ENCODE measurements at places on chromosomes 3 and 15.

DNA sequence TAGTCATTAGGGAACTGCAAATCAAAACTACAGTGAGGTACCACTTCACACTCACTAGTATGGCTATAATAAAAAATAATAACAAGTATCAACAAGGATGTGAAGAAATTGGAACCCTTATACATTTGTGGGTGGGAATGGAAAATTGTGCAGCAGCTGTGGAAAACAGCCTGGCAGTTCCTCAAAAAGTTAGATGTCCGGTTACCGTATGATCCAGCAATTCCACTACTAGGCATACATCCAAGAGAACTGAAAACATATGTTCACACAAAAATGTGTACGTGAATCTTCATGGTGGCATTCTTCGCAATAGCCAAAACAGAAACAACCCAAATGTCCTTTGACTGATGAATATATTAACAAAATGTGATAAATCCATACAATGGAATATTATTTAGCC is 187.9 kb upstream of the LYSMD4 start:
- no peak for DNase-seq

DNA sequence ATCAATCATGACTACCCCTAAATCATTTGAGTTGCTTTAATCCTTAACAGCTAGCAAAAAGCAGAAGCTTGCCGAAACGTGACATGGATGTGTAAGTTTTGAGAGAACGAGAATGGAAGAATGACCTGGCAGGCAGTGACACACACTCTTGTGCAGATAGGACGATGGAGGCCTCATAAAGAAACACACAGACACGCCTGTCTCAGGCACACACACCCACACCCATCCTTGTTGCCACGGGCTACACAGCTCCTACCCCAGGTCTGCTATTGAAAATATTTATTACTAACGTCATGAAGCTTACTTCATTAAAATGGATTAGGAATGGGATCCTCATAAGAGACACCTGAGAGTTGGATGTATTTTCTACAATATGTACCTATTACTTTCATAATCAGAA is 8.5 kb downstream of the MYO5C start:
- no peak for DNase-seq

DNA sequence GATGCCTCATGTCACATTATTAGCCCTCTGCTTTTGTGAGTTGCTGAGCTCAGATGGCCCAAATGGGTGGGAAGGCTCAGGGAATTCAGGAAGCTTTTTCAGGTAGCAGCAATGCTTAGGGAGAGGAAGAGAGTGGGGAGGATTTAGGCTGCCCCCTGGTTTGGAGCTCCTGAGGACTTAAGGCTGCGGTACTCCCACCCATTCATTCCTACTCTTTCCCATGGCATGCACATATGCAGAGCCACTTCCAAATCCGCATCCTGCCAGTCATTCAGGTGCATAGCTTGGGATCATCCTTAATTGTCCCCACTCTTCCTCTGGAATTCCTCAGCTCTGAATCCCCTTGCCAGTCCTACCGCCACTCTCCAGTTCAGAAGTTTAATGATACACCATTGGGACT is 343.1 kb upstream of the FRG2C start:
- no peak for DNase-seq

DNA sequence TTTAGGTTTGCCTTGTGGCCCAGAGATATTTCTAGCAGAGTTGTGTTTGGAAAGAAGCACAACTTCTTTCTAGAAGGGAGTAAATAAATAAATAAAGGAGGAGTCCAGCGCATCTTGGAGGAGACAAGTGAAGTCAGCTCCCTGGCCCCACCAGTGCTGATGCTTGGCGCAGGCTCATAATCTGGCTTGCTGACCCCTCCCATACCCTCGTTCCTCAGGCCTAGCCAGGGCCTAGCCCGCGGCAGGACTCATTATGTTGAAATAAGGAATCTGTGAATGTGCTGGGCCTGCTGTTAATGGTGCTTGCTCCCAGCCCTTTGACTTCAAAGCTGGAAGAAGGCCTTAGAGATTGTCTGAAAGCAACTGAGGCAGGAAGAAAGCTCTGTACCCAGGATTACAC is 3.1 kb downstream of the ZNF710 start:
- no peak for DNase-seq

DNA sequence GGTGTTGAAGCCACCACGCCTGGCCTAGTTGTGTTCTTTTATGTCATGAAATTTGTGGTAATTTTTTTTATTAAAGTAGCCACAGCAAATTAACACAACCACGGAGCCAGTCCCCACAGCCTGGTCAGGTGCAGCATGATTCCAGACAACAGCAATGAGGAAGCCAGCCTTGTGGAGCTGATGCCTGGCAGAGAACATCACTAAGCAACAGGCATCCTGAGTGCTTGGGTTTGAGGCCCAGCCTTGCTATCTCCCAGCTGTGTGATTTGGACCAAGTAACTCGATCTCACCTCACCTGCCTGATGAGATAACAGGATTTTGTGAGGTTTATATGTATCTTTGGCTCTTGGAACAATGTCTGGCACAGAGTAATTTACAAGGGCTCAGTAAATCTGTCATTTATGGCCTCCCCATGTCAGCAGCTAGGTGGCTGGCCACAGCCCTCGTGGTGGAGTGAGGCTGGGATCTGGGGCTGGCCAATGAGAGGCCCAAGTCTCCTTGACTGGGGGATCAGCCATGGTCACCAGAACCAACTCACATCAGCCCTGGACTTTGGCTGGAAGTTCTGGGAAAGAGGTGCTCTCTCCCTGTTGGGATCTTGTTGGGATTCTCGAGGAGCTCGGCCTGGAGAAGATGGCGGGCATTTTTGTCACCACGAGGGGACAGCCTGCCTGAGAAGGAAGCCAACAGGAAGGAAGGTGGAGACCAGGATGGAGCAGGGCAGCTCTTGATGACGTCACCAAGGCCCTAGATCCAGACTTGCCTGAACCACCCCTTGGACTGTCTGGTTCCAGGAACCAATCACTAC is 22.8 kb upstream of the FLNB start:
- no peak for DNase-seq

DNA sequence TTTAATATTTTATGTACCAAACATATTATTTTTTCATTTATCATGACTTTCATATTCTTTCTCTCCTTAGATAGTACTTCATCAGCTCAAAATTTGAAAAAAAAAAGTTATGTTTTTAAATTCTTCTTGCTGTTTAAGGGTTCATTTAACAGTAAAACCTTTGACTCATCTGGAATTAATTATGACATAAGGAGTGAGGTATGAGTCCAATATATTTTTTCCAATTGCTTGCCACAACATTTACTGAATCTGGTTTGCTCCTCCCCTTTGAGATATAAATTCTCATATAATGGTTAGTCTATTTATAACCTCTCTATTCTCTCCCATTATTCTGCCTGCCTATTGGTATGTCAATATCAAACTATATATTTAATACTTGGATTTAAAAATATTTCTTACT is 387.8 kb downstream of the TUSC7 start:
- no peak for DNase-seq

GRCh38 chr15:31106495-31107300 is 5.2 kb upstream of the TRPM1 start:
- no peak for DNase-seq

GRCh38 chr3:149796026-149796425 is 3.7 kb upstream of the ANKUB1 start:
- no peak for DNase-seq

DNA sequence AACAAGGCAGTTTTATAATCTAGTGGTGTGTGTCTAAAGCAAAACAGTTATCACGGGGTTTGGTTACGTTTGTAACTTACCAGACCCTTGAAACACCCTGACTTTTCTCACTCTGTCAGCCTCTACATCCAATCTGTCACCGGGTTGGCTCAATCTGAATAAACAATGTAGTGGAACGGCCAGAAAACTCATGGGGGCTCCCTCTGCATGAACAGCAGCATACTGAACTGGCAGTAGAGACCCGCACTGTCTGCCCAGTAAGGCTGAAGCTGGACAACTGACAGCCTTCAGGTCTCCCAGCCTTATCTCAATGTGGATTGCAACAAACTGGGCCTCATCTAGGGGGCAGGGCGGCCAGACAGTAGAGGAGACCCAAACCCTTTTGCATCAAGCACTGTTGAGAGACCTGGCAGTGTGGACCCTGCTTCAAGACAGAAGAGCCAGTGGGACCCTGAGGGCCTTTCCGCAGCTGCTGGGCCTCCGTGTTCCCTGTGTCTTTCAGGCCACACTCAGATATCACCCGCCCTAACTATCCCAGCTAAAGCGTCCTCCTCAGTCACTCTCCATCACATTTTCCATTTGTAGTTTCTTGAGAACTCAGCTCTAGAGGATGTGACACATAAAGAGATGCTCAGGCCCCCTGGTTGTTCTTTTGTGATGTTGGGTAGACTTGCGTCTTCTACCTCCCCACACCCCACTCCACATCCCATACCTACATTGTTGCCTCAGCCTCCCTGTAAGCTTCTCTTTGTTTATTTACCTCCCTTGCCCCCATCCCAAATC is 181.2 kb upstream of the NR2E3 start:
- no peak for DNase-seq

DNA sequence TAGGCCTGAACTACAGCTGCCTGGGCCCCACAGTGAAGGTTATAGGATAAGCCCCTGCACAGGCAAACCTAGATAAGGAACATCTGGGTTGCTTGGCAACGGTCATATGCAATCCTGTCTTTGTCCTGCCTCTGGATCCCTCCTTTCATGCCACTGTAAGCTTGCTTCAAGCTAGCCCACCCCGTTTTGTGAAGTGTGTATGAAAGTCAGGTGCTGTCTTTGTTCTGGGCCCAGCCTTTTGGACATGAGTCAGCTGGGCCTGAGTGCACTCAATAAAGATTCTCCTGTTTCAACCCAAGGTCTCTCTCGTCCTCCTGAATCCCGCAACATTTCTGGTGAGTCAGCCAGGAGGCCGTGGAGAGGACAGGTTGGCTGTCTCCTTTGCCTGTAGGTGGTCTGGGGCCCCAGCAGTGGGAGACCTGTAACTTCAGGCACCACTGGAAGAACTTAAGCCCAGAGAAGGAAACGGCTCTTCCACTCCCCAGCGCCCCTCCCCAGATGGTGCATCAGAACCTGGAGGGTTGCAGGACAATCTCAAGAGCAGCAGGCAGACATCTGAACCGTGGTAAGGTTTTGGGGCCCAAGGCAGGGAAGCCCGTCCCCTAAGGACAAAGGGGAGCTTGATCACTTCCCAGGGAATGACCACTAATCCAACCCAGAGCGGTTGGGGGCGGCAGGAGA is 8.3 kb upstream of the SLC9C1 start:
- DNase-seq, result no peak

- DNase-seq, result no peak
These were observed 61.4 kb upstream of the LEKR1 start for GRCh38 chr3:156764751-156765150.

GRCh38 chr3:192835818-192836815 is 81.5 kb downstream of the MB21D2 start:
- DNase-seq, result no peak

DNA sequence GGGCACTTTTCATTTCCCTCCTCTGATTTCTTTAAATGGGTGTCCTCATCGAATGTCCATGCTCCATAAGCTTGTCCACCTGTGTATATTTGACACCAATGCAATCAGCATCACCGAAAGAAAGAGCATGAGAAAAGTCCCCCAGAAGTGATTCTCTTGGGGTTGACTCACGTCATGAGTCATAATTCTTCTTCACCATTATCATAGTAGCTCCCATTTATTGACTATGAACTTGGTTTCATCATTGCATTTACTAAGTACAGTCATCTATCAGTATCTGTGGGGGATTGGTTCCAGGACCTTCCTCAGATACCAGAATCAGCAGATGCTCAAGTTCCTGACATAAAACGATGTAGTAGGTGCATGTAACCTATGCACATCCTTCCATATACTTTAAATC is 372.5 kb upstream of the CFAP20DC start:
- no peak for DNase-seq

DNA sequence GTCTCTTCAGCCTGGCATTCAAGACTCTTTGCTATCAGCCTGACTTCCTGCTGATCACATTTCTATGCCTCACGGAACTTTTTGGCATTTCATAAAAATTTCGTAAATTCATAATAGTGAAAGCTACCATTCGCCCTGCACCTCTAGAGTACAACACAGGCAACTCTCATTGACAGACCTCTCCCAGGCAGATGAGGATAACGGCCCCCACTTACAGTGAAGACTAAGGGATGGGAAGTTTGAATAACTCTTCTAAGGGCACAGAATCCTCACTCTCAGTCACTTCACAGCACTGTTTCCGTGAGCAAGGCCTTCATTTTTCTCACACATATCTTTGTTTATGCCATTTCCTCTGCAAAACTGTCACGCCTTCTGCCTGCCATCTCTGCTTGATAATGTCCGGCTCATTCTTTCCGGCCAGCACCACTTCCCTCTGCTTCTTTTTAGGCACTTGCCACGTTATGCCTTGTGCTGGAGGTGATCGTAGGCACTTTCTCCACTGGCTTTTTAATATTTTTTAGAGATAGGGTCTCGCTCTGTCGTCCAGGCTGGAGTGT is 224.1 kb upstream of the HES1 start:
- DNase-seq, result no peak

DNA sequence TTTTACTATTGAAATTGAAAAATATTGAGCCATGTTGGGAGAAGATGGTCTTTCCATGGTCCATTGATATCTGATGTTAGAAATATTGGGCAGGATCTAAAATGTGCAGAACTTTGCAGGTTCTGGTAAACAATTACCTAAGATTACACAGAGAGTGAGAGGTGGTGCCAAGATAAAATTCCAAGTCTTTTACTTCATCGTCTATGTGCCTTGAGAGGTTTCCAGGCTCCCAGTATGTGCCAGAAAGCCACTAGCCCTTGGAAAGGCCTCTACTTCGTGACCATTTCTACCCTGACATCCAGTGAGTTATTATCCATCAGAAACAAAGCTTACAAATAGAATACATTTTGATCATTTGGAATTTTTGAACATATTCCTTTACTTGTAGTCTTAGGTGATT is 27.6 kb downstream of the CD200 start:
- DNase-seq, result no peak

- DNase-seq, result no peak
These were observed 14.8 kb downstream of the PPP2R3A start for GRCh38 chr3:135980343-135980742.
